ENCODE measurements at places on chromosomes 3 and 15.
A peak's percentile ranks its signal among the peaks of the same experiment; 100 is the strongest.

GRCh38 chr3:4778119-4778518 is 201.1 kb upstream of the BHLHE40 start:
- no peak for DNase-seq

- DNase-seq, result no peak
These were observed 42.7 kb downstream of the THBS1 start for GRCh38 chr15:39623529-39623931.

DNA sequence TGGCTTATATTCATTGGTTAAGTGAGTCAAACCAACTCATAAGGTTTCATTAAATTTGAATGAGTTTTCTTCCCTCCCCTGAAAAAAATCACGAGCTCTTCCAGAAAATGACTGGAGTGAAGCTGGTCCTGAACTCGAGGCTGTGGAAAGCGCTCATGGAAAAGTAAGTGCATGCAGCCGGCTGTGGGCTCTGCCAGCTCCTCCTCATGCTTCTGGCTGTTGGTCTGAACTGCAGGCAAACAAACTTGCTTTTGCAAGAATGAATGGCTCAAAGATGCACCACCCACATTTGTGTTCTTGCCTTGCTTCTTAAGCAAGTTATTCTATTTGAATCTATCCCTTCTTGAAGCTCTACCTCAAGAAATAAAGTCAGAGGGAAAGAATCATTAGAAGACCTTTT is 6.2 kb downstream of the ETV5 start:
- no peak for DNase-seq

DNA sequence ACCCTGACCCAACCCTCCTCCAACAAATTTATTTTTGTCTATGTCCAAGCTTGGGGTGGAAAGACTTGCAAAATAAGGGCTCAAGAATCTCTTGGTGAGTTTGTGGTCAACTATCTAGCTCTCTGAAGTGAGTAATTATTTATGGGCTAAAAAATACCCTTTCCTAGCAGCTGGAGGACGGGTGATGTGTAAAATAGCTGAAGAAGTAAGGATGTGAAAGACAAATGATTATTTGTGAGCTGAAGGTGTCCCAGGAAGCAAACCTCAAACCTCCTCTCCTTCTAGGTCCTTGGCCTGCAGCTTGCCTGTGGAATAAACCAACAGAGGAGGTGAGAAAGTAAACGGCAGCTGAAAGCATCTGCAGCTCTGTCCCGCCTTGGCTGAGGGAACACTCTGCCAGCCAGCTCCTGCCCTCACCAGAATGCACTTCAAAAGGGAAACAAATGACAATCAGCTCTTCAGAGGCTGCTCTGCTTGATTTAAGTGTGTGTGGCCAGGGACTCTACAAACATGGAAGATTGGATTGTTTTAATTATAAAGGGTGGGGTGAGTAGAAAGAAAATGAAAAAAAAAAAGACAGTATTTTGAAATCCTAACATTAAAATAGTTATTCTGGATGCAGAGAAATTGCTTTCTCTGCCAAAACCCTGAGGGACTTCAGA is 60.3 kb downstream of the TM4SF4 start:
- DNase-seq, result no peak

DNA sequence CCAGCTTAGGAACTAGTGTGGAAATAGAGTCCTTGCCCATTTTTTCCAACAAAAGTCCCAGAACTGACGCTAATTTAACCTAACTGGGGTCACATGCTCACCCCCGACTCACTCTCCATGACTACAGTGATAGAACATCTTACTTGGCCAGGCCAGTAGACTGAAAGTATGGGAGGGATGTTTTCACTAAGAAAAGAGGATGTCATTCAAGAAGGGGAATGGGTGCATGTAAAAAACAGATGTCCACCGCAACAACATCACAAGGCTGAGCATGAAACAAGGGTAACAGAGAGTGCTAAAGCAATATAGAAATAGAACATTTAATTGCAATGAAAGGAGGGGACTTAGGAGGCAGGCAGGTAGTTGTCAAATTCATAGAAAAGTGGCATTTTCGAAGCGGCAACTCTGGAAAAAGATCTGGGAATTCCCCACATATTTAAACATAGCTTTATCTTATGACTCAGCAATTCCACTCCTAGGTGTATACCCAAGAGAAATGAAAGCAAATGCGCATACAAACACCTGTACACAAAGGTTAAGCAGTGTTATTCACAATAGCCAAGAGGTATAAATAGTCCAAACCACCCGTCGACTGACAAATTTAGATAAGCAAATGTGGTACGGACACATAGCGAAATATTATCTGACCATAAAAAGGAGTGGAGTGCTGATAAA is 41.1 kb upstream of the UBE2E2 start:
- no peak for DNase-seq

DNA sequence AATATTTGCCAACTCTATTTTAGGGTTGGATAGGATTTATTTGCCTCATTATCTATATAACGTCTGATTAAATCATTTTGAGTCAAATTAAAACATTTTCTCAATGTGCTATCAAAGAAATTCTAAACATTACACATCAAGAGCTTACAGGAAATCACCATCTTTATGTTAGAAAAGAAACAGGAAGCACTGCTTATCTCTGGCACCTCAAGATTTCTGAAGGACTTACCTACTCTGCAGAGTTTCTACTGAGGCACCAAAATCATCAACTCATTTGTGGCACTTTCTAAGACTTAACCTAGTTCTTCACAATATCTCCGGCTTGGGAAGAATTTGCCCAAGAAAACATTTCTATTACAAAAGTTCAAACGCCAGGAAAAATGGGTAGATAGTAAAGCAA is 181.3 kb upstream of the EOMES start:
- DNase-seq, result no peak

- DNase-seq, result no peak
These were observed 23.7 kb downstream of the TNK2 start for GRCh38 chr3:195884691-195885035.

DNA sequence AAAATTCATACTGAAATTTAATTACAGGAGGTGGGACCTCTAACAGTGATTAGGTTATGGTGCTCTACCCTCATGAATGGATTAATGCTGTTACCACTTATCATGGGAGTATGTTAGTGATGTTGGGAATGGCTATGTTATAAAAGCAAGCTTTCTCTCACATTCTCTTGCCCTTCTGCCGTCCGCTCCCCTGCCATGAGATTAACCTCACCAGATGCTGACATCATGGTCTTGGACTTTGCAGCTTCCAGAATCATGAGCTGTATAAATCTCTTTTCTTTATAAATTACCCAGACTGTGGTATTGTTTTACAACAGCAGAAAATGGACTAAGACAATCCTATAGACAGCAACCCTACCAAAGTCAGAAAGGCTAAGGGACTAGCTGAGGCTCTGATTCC is 884.8 kb downstream of the FHIT start:
- DNase-seq, result no peak

- DNase-seq, result no peak
These were observed 17.1 kb upstream of the SKIC8 start for GRCh38 chr15:78316283-78317083.

DNA sequence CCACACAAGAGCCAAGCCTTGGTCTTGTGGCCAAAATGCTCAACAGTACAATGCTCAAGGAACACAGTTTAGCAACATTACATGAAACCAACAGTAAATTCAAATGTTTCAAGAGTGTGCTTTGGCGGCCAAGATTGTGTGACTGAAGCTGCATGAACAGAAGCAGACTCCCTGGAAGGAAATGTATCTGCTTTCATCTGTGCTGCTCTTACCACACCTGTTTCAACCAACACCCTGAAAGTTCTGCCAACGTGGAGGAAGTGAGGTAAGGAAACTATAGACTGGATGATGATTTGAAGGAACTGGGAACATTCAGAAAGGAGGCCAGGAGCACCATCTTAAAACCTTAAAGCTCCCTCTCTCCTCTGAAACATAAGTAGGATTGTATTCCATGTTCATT is 55.7 kb downstream of the MB21D2 start:
- no peak for DNase-seq

GRCh38 chr3:10600296-10600714 is 94.9 kb upstream of the ATP2B2 start:
- no peak for DNase-seq

GRCh38 chr3:17027318-17027717 is 142.6 kb downstream of the PLCL2 start:
- no peak for DNase-seq

GRCh38 chr15:55915221-55915620 is 78.2 kb downstream of the NEDD4 start:
- no peak for DNase-seq

DNA sequence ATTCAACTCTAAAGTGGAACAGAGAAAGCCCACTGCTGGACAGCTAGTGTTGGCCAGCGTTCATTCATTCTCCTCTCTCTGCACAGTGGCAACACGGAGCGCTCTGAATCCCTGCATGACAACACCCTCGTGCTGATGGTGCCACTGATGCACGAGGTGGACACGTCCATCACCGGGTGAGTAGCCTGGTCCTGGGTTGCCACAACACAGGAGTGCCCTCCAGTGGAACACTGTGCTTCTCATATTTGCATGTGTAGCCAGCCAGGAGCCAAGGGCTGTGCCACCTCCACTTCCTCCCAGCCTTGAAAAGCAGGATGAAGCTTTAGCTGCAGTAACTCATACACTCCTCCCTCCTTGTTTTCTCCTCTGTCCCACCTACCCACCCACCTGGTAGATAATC is 120.0 kb upstream of the CTDSPL start:
- peak; percentile 18 for DNase-seq

DNA sequence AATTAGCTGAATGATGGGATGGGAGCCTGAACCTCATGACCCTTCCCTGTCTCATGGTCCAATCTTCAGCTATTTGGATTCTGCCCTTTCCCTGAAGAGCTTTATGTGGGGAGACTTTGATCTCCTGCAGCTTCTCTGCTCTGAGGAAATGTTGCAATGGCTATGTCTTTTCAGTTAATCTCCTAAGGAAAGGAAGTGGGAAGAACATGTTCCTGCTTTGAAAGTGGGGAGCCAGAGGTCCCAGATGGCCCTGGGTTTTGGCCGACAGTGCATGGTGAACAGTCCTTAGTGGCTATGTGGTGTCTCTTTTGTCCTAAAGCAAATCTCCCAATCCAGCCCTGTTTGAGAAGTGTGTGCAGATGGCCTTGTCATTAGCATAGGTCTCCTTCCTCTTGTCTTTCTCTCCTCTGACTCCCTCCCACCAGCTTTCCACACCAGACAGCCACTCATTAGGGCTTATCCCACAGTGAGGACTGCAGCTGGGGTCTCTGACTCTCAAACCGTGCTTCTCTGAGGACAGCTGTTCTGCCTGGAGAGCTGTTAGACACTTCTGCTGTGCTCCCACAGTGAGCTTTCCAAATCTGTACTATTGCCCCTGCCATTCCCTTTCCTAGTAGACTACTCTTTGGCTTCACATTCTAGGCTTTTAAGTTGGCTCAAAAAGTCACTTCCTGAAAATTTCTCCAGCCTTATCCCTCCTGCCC is 365.8 kb upstream of the UMPS start:
- DNase-seq, result no peak

DNA sequence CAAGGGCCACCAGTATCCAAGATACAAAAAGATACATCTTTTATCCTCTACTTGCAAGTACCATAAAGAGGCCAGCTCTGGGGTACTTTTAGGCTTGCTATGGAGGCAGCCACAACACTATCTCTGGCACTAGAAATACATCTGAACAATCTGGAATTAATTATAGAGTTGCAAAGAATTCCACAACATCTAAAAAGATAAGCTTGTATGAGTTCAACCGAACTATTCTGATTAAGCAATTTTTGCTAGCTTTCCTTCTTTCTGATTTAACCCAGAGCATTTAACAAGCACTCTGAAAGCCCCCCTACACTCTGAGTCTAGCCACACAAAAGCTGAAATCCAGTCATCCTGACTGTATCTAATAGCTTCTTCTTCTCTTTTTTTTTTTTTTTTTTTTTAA is 95.4 kb downstream of the FRMD5 start:
- no peak for DNase-seq

DNA sequence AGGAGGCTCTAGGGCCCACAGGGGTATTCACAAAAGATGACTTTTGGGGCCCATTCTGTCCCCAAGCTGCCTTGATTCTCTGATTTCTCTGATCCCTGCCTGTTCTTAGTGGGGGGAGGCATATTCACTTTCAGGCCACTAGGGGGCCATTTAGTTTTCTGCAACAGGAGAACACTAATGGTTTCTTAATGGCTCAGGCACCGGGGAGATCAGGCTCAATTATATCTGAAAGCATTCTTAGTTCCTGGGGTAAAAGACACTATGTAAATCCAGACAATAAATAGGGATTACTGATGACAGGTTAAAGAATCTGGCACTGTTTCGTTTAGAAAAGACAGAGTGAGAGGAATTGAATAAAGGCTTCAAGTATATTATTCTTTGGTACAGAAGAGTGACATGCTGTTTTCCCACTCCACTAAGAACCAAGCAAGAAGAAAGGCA is 2.5 kb upstream of the INAFM2 start:
- peak; percentile 69 for DNase-seq

DNA sequence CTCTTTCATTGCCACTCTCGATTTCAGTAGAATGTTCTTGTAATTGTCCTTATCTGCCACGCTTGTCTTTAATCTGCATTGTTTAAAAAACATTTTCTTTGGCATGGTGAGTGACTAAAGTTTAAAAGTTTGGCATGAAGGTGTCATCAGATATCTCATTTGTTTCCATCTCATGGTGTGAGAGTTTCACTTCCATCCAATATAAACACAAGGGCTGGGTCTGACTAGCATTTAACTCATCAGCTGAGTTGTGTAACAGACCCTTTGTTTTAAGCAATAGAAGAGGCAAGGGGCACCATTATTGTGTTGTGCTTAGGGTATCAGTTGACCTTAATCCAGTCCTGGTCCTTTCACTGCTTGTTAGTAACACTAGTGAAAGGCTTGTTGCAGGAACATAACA is 49.9 kb upstream of the IL12A start:
- DNase-seq, result no peak

GRCh38 chr3:165185707-165186327 is 10.4 kb downstream of the SLITRK3 start:
- peak; percentile 68 for DNase-seq

DNA sequence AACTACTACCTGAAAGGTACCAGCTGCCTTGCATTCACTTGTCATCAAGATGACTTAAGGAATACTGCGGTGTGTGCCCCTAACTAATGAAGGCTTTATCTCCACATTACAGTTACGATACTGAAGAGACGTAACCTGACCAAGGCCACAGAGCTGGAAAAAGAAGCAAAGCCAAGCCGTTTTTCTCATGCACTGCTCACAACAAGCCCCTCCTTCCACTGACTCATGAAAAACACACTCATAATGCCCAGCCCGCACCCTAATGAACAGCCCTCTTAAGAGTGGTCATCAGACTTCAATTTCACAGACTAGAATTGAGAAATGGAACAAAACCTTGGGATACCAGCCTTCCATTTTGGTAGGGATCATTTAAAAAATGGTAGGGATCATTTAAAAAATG is 11.6 kb downstream of the PSMD6 start:
- DNase-seq, result no peak

- no peak for DNase-seq
These were observed 93.7 kb upstream of the TBC1D5 start for GRCh38 chr3:17836092-17836491.

GRCh38 chr3:133977568-133977967 is 52.2 kb downstream of the SLCO2A1 start:
- no peak for DNase-seq

All from iPS-NIHi11 (cell line).